ENCODE measurements at places on chromosomes 13 and 19.

DNA sequence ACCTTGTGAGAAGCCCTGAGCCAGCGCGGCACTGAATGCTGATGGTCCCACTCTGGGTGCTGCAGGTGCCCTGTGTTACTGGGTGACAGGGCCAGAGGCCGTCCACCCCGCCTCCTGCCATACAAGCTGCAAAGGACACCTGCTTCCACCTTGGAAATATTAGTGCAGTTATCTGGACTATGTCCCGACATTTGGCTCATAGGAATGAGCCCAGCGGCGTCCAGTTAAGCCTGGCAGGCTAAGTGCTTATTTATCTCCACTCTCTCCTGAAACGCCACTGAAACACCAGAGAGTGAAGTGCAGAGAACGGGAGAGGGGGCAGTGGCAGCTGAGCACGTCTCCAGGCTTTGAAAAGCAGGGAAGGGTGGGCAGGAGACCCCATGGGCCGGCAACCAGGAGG, 145.8 kb downstream of the KDM4B start:
- DNase-seq, result no peak
- H3K4me3 ChIP-seq, result no peak overlapping the region
- H3K4me1 ChIP-seq, result no peaks in the 10 kb centered on the region
- no peak overlapping the region for H3K27ac ChIP-seq

DNA sequence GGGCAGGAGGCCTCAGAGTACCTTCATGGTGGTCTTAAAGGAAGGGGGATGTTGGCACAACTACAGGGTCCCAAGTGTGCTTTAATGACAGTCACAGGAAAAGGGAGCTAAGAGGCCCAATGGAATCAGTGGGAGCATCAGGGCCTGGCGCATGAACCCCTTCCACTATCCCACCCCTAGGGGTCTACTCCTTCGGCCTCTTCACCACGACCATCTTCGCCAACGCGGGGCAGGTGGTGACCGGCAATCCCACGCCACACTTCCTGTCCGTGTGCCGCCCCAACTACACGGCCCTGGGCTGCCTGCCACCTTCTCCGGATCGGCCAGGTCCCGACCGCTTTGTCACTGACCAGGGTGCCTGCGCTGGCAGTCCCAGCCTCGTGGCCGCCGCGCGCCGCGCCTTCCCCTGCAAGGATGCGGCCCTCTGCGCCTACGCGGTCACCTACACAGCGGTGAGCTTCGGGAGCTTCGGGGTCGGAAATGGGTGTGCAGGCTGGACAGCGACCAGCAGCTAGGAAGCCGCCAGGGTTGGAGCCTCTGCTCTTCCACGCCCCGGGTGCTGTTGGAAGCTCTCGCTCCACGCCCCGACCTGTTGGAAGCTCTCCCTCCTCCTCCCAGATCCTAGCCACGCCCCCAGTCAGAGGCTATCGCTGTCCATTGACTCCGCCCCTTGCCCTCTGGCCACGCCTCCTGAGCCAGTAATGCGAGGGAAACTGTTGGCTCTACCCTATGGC, 6.0 kb downstream of the PLPPR2 start:
- no peaks in the 10 kb centered on the region for H3K27me3 ChIP-seq
- peaks cover 61% of the 10 kb centered on the region for H3K36me3 ChIP-seq
- DNase-seq, result peak; percentile 93
- H3K27ac ChIP-seq, result peak overlapping the region; percentile 39
- peak overlapping the region; percentile 37 for H3K4me3 ChIP-seq

DNA sequence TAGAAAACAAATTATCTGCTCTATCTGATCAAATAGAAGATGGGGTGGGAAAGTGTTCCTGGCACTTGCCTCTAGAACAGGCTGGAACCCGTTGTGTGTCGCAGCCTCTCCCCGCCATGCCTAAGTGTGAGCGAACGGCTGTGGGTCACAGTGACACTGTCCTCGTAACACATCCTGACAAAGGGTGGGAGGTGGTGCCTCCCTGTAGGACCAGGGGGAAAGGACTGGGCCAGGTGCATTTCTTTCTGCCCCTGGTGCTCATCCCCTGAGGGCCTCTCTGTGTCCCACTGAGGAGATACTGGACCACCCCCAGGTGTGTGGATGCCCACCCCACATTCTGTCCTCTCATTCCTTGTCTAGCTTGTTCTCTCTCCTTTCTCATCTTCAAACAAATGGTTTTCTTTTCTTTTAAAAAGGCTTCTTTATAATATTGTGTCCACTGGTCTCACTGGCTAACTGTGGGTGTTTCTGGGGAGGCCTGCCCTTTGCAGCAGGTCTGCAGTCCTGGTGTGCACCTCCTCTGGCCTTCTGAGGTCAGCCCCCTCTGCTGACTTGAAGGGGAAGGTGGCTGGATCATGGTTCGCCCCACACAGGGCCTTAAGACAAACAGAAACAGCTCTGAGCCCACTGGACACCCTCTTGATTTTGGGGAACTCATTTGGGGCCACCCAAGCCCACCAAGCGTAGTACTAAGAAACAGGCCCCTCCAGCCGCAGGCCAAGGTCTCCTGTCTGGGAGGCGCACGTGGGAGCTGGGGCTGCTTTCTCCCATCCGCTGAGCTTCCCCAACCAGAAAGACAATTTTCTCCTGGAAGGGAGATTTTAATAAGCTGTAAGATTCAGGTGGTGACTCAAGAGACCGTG, 152.5 kb upstream of the SOX1 start:
- no peak overlapping the region for H3K4me3 ChIP-seq
- no peaks in the 10 kb centered on the region for H3K4me1 ChIP-seq
- peaks cover 44% of the 10 kb centered on the region for H3K27me3 ChIP-seq
- no peak for DNase-seq
- H3K36me3 ChIP-seq, result no peaks in the 10 kb centered on the region

- no peak for DNase-seq
- no peaks in the 10 kb centered on the region for H3K4me1 ChIP-seq
- no peak overlapping the region for H3K4me3 ChIP-seq
- peaks cover 42% of the 10 kb centered on the region for H3K36me3 ChIP-seq
- H3K27me3 ChIP-seq, result no peaks in the 10 kb centered on the region
Observed at GRCh38 chr13:99375738-99376080, 68.5 kb upstream of the GPR183 start.

- no peaks in the 10 kb centered on the region for H3K27me3 ChIP-seq
- DNase-seq, result no peak
- no peak overlapping the region for H3K27ac ChIP-seq
- H3K4me1 ChIP-seq, result no peaks in the 10 kb centered on the region
Observed at GRCh38 chr13:52879950-52880741, 31.7 kb upstream of the PCDH8 start.

DNA sequence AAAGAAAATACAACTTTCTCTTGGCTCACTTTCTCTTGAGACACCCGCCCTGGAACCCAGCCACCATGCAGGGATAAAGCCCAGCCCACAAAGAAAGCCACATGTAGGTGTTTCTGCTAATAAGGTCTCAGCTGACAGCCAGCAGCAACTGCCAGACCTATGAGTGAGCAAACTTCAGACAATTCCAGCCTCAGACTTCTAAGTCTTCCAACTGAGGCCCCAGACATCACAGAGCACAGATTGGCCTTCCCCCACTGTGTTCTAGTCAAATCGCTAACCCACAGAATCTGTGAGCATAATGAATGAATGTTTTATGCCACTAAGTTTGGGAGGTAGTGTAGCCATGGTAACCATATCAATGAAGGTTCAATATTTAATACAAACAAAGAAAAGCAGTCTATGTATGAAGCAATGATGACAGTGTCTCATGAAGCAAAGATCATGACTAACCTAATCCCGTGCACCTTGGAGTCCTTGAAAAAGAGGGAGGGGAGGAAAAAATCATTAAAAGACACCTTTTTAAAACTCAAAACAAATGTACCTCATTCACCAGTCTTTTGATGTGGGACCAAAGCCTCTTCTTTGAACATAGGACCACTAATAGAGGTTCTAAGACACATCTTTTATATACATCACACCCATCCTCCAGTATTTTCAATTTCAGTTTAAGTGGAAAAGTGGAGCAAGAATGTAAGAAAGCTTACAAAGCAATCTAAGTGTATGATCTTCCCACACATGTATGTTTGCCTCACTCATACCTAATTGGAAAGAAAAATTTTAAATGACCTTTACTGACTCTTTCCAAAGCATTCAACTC, 6.2 kb downstream of the MRPS31 start:
- H3K4me3 ChIP-seq, result no peak overlapping the region
- DNase-seq, result no peak
- no peaks in the 10 kb centered on the region for H3K36me3 ChIP-seq
- H3K27ac ChIP-seq, result peak overlapping the region; percentile 43

DNA sequence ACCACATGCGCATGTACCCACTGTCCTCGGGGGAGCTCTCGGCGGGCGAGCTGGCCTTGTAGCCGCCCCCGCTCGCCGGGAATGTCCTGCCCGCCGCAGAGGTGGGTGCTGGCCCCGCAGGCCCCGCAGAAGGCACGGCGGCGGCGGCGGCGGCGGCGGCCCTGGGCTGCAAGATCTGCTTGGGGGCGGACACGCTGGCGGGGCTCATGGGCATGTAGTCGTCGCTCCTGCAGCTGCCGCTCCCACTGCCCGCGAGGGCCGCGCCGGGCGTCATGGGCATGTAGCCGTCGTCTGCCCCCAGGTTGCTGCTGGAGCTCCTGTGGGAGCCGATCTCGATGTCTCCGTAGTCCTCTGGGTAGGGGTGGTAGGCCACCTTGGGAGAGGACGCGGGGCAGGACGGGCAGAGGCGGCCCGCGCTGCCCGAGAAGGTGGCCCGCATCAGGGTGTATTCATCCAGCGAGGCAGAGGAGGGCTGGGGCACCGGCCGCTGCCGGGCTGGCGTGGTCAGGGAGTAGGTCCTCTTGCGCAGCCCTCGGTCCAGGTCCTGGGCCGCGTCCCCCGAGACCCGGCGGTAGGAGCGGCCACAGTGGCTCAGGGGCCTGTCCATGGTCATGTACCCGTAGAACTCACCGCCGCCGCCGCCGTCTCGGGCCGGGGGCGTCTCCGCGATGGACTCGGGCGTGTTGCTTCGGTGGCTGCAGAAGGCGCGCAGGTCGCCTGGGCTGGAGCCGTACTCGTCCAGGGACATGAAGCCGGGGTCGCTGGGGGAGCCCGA, 2.4 kb downstream of the IRS2 start:
- H3K4me3 ChIP-seq, result peak overlapping the region; percentile 81
- H3K4me1 ChIP-seq, result peaks cover 54% of the 10 kb centered on the region
- H3K27ac ChIP-seq, result peak overlapping the region; percentile 95
- DNase-seq, result no peak
- peaks cover 20% of the 10 kb centered on the region for H3K36me3 ChIP-seq
- H3K27me3 ChIP-seq, result peaks cover 12% of the 10 kb centered on the region

- no peak overlapping the region for H3K27ac ChIP-seq
- no peaks in the 10 kb centered on the region for H3K4me1 ChIP-seq
- no peak for DNase-seq
- H3K36me3 ChIP-seq, result peaks cover 21% of the 10 kb centered on the region
- H3K27me3 ChIP-seq, result no peaks in the 10 kb centered on the region
Observed at GRCh38 chr19:46648060-46648960, 12.3 kb upstream of the GNG8 start.

DNA sequence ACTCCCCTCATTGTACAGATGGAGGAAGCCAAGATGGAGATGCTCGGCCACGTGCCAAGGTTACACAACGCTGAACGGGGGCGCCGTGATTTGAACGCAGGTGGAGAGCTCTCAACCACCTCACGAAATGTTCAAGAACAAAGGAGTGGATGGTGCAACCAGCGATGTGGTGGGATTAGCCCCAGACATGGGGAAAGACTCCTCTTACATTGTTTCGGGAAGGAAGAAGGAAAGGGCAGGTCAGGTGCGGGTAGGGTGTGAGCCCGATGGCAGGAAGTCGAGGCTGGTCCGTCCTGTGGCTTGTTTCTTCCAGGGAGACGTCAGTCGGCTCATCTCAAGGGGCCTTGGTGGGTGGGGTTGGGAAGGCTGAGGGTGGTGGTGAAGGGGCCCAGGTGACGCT, 7.1 kb upstream of the KLK14 start:
- H3K27me3 ChIP-seq, result no peaks in the 10 kb centered on the region
- no peak overlapping the region for H3K4me3 ChIP-seq
- peaks cover 6% of the 10 kb centered on the region for H3K4me1 ChIP-seq
- H3K36me3 ChIP-seq, result no peaks in the 10 kb centered on the region

DNA sequence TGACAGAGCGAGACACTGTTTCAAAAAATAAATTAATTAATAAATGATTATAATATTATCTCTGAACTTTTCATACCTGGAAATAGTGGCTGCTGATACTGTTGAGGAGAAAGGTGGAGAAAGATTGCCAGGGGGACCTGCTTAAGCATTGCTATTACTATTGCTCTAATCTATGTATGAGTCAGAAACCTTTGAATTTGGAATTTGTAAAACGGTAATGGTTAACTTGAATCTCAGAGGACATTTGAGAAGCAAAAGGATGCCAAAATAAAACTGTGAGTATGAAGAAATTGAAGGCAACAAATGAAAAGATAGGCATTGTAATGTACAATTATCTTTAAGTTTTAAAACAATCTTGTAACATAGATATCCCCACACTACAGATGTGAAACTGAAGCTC, 5.2 kb downstream of the MRPL57 start:
- H3K27me3 ChIP-seq, result no peaks in the 10 kb centered on the region
- no peaks in the 10 kb centered on the region for H3K36me3 ChIP-seq
- peaks cover 15% of the 10 kb centered on the region for H3K4me1 ChIP-seq
- no peak overlapping the region for H3K4me3 ChIP-seq
